Fibroblast of skin of back (primary cell): ENCODE measurements at places on chromosomes 16 and 17.
A peak's percentile ranks its signal among the peaks of the same experiment; 100 is the strongest.

DNA sequence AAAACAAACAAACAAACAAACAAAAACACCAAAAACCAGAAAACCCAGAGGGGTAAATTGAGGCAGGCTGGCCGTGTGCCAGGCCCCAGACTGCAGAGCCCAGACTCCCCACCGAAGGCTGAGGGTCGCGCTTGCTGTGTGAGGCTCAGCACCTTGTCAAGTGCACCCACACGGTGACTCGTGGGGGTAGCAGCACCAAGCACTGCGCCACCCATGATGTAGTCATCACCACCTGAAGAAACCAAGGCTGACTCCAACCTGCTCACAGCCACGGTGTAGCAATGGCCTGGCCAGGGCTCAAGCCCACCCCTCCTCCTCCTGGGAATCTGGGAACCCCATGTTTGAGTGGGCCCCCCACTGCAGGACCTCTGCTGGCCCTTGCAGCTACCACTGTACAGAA, 11.9 kb downstream of the MCRIP1 start:
- no peak for DNase-seq

DNA sequence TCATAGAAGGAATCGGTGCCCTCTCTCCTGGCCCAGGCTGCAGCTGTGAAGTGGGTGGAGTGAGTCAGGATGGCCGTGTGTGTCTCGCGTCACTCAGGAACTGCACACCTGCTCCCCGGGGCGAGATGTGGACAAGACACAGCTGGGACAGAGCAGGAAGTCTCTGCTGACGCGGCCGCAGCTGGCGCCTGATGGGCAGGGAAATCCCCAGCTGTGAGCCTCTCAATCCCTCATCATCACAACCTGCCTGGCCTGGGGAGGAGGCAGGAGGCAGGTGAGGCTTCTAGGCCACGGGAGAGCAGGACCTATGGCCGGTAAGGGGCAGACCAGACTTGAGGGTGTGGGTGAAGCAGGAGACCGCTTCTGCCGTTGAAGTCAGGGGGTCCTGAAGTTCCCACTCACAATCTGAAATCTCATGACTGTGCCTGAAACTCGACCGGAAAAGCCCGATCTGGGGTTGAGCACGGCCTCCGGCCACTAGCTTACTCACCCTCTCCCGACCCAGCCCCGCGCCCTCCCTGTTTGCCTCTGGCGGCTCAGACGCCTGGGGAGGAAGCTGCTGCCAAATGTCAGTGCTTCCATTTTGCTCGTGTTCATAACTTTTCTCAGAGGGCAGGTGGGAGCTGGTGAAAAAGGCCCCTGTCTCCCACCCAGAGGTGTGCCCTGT, 1.1 kb upstream of the TRPV3 start:
- no peak for DNase-seq

GRCh38 chr17:82794781-82795482, 43.1 kb downstream of the TBCD start:
- DNase-seq = peak; percentile 28

- peak; percentile 23 for DNase-seq
These were observed 41.4 kb downstream of the AP1G1 start for GRCh38 chr16:71767060-71767900.

DNA sequence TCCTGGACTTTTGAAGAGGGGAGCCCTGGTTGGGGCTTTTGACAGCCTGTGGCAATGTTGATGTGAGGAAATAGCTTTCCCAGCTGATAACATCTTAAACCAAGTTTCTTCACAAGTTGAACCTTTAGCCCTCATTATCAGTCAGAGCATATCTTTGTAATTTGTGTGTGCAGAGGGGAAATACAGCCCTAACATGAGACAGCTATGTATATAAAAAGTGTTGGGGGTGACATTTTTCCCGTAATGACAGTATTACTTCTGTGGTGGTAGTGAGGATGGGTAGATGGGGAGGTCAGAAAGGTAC, 221.1 kb downstream of the FTO start:
- DNase-seq = no peak

DNA sequence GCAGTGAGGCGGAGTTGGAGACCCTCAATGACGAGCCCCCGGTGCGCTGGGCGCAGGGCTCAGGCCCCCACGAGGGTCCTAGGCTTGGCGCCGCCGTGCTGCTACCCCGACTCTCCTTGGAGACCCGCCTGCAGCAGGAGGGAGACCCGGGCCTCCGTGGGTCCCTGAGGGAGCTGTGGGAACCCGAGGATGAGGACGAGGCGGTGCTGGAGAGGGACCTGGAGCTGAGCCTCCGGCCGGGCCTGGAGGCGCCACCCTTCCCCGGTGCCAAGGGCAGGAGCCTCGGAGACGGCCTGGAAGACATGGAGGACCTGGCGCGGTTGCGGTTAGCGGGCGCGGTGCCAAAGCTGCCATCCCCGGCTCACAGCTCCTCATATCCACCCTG, 2.3 kb downstream of the MYO15B start:
- no peak for DNase-seq

GRCh38 chr17:74922694-74923537, at the start of gene USH1G:
USH1G (minus strand) TSS chr17:74923255; CDS start chr17:74923073, 182 bp downstream.
- peak; percentile 7 for DNase-seq

- DNase-seq = no peak
These were observed 436.4 kb upstream of the DYNLRB2 start for GRCh38 chr16:80104401-80104800.
